ENCODE measurements at places on chromosomes 1 and 21. TPM values are rescaled to one million over a fixed set of nuclear protein-coding genes. Genes with fewer than 3 reads are reported as not detected.

REN gene
- total RNA-seq: not detected

RIPPLY3 gene
- not detected for total RNA-seq

PGBD5 gene
- total RNA-seq: 24.8 TPM

THEM5 gene
- total RNA-seq: not detected

MCOLN3 gene
- total RNA-seq: 7.6 TPM

NES gene
- total RNA-seq: 224 TPM

OSCP1 gene
- total RNA-seq: 5.9 TPM

- DNase-seq: peak; percentile 98
Observed at GRCh38 chr1:236281654-236282424, at the start of gene ERO1B. TSS of gene ERO1B (minus strand) at chr1:236281958. CDS start at chr1:236281783, 175 bp downstream.

DNA sequence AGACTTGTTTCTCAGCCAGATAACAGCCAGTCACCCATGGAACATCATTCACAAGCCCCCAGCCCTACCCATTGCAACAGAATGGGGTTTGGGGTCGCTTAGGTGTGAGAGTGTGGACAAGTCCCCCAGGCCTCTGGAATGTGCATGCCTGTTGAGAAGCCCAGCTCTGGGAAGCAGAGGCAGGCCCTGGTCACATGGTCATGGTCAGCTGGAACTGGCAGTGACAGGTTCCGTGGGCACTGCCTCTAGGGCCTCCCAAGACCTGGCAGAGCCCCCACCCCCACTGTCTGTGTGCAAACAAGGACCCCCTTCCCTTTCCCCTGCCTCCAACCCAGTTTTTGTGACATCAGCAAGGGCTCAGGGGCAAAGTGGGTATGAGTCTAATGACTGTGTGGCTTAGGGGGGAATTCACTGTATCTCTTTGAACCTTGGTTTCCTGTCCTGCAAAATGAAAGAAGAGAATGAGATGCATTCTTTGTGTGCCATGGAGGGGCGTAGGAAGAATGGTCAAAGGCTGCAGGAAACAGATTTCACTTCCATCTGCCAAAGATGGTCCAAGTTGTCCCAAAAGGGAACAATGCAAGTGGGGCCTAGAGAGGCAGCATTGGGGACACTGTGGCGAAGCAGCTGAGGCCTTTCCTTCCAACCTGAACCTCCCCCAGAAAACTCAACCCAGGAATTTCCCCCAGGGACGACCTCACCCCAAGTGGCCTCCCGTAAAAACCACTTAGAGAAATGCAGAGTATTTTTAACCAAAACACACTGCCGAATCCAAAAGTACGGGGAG, 34.7 kb upstream of the SELENON start:
- DNase-seq: no peak

GRCh38 chr1:47212636-47213229, 19.3 kb downstream of the TAL1 start:
- DNase-seq: no peak

DNA sequence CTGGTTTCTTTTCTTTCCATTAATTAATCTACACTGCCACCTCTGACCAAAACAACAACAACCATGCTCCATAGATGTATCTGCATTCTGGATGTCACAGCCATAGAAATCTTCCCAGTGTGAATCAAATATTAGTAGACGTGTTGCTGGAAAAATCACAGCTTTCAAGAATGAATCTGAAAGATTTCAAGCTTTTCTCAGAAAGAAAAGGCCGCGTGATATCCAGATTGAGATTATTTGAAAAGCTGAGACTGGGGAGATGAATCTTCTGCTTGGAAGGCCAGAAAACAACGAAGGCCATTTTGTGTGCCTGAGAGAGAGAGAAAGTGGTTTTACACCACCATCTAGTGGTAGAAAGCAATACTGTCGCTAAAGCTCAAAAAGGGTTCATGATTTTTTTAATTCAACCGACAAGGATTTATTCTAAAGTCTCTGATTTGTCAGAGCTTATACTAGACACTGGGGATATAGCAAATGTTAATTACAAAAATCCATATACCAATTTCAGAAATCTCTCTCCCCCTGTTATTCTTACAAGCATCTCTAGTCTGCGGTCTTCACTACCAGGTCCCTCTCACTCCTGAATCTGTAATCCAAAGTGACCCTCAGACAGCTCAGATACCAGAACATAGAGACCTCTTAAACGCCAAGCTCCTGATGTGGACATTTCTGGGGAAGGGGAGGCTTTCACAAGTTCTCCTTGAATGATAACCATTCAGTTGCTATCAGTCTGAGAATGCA, 87.5 kb upstream of the SGIP1 start:
- DNase-seq: no peak

DNA sequence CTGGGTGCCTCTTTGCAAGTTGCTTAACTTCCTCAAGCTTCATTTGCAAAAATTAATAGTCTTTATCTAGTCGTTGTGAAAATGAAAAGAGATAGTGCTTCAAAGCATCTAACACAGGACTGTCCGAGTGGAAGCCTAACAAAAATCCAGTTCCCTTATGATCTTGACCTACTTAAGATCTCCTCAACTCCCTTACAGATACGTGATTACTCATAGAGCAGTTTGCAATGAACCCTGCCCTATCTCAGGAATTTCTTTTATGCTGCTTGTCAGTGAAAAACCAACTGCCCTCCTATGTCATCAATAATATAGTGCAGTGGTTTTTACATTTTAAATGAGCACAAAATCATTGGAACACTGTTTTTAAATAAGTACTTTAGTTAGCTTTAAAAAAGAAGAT, 314.3 kb downstream of the BACH1 start:
- no peak for DNase-seq

DNA sequence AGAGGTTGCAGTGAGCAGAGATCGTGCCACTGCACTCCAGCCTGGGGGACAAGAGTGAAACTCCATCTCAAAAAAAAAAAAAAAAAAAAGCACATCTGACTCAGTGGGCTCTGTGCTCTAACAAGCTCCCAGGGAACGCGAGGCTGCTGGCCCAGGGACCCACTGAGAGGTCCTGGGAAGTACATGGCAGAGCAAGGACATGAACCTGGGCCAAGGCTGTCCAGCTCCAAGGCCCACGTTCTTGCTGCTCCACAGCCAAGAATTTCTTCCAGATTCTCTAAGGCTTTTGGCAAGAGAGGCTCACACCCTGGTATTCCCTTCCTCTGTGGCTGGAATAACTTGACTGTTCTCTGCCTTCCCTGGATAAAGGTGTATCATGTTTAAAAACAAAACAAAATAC, 15.4 kb upstream of the AGTRAP start:
- no peak for DNase-seq

DNA sequence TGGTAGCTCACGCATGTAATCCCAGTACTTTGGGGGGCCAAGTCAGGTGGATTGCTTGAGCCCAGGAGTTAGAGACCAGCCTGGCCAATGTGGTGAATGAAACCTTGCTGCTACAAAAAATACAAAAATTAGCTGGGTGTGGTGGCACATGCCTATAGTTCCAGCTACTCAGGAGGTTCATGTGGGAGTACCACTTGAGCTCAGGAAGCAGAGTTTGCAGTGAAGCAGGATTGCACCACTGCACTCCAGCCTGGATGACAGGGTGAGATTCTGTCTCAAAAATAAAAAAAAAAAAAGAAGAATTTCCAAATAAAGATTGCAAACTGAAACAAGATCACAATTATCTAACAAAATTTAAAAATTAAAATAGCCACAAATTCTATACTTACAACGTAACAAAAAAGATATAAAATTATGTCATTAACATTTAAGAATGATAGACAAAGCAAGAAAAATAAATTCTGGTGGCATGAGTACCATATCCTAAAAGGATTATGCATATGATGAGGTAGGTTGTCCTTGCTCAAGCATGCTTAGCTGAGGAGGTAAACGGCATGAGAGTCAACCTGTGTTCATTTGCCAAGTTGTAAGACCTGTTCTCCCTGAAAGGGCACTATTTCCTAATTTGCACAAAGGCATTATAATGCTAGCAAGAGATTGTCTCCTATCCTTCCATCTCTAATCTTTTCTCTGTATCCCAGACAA, 20.2 kb downstream of the IPP start:
- no peak for DNase-seq

DNA sequence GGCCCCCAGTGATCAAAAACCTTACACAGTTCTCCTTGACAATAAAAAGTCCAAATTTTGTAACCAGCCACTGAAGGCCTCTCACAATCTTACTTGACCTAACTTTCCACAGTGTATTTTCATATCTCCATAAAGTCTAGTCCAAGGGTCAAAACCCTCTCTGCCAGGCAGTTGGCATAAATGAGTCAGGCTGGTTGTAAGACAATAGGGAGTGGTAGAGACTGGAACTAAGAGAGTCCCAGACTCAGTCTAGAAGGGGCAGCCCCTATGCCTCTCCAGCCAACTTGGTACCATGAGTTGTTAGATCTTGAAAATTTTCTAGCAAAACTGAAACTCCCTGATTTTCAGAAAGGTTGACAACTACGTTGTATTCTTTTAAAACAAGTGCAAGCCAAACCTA, 21.0 kb downstream of the KIF21B start:
- DNase-seq: no peak

DNA sequence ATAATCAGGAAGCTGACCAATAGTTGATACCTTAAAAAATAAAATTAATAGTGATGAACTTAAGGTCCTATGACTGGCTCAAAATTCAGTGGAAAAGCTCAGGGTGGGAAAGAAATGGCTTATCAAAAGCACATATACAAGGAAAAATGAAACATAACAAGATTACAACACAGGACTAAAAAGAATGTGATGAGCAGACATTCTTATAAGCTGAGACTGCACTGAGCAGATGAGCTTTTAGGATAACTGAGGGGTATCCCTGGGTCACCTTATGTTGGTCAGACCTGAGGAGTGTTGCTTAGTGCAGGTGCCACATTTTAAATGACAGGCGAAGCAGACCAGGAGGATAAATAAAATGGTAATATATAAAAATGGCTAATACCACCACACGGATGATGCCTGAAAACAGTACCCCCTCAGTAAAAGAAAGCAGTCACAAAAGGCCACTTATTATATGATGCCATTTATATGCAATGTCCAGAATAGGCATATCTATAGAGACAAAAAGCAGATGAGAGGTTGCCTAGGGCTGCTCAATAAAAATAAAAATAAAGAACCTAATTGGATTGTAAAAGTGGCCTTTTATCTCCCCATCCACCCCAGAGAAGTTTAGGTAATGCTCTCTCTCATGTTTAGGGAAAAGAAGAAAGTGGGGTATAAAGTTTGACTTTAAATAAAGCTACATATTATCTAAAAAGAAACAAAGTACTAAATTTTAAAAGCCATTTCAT, 163.9 kb downstream of the SLC45A1 start:
- no peak for DNase-seq

GRCh38 chr21:33266789-33267135, 595 bp downstream of the IL10RB start:
- peak; percentile 34 for DNase-seq

GRCh38 chr1:6519935-6520671, 28.6 kb upstream of the PLEKHG5 start:
- DNase-seq: no peak

GRCh38 chr21:32918478-32919120, 107.1 kb upstream of the OLIG2 start:
- no peak for DNase-seq

DNA sequence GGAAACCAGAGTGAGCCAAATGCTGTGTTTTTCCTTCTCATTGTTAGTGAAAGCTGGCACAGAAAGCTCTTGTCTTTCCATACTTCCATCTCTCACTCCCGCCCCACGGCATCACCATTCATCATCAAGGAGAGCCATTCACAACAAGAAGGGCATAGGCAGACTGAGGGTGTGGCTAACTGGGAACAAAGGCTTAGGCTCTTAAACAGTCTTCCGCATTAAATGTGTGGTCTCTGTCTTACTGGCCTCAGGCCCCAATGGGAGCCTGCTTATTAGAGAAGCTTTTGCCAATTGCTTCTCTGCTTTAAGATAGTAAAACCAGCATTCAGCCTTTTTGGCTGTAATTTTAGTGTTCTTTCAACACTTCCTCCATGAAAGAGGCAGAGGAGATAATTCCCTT, 51.4 kb downstream of the TNFSF18 start:
- peak; percentile 20 for DNase-seq

GRCh38 chr1:204712708-204713430, 27.3 kb upstream of the LRRN2 start:
- no peak for DNase-seq

GRCh38 chr21:23968008-23968407, 1639.3 kb downstream of the MRPL39 start:
- DNase-seq: no peak

GRCh38 chr1:230236301-230237008, 169.4 kb downstream of the GALNT2 start:
- DNase-seq: no peak

Data from left cardiac atrium (tissue), 4 donors.